ENCODE measurements at places on chromosomes 2 and 18. TPM values are rescaled to one million over a fixed set of nuclear protein-coding genes. Genes with fewer than 3 reads are reported as not detected.
A peak's percentile ranks its signal among the peaks of the same experiment; 100 is the strongest.

FBXO41 gene
- total RNA-seq = 17.4 TPM

CHRND gene
- not detected for total RNA-seq

RESP18 gene
- not detected for total RNA-seq

ANKRD36 gene
- total RNA-seq = 85.2 TPM

CCL20 gene
- total RNA-seq = 3.7 TPM

CDH20 gene
- 0.25 TPM for total RNA-seq

ITGB6 gene
- not detected for total RNA-seq

VWA3B gene
- not detected for total RNA-seq

GRCh38 chr2:20227894-20228505 is 3.1 kb upstream of the SDC1 start:
- no peak for DNase-seq

GRCh38 chr2:6692056-6692455 is 173.7 kb downstream of the CMPK2 start:
- DNase-seq = no peak

DNA sequence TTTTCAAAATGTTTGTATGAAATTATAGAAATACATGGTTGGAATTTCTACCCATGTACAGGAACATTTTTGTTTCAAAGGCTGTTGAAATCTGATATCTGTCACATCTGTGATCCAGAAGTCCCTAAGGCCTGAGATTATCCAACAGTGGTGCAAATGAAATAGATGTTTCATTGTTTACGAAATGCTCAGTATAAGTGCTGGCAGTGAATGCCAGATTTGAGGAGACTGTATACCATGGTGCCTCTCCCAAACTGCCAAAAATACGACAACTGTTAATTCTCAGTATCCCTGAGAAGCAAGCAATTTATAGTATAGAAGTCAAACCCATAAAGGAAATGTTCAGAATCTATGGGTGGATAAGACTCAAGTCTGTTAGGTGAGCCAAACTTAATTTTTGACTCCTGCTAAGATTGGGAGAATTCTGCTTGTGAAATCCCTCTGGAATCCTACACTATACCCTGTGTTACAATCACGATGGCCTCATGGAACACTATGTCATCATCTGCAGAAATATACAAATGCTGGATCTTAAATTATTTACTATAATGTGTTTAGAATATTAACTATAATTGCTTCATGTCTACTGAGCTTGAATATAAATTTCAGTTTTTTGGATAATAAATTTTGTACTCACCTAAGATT is 71.2 kb upstream of the DOCK10 start:
- DNase-seq = no peak

DNA sequence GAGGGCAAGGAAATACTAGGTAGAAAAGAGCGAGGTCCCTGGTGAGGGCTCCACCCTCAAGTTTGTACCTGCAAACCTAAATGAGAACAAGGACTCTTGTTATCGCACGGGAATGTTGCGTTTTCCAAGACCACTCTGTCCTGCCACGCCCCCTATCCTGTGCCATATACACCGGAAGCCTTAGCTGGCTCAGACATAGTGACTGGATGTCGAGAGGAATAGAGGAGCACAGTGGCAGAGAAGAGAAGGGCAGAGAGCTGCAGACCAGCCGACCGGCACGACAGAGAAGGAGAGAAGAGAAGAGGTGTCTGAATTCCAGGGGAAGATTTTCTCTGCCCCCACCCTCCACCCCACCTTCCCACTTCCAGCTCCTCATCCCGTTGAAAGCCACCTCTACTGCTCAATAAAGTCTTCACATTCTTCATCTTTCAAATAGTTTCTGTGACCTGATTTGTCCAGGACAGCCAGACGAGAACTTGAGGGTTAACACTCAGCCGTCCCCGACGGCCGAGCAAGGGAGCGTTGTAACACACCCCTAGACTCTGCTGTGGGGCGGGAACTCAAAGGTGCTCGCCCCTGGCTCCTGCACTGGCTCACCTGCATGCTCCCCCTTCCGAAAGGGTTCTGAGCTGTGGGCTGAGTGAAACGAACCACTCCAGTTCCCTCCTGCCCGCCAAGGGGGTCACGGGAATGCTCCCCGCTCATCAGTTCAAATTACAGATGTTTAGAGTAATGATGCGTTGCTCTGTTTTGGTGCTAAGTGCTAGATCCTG is 24.9 kb upstream of the COL3A1 start:
- DNase-seq = no peak

- no peak for DNase-seq
Measured at GRCh38 chr18:9758624-9759075, 50.5 kb downstream of the RAB31 start.

DNA sequence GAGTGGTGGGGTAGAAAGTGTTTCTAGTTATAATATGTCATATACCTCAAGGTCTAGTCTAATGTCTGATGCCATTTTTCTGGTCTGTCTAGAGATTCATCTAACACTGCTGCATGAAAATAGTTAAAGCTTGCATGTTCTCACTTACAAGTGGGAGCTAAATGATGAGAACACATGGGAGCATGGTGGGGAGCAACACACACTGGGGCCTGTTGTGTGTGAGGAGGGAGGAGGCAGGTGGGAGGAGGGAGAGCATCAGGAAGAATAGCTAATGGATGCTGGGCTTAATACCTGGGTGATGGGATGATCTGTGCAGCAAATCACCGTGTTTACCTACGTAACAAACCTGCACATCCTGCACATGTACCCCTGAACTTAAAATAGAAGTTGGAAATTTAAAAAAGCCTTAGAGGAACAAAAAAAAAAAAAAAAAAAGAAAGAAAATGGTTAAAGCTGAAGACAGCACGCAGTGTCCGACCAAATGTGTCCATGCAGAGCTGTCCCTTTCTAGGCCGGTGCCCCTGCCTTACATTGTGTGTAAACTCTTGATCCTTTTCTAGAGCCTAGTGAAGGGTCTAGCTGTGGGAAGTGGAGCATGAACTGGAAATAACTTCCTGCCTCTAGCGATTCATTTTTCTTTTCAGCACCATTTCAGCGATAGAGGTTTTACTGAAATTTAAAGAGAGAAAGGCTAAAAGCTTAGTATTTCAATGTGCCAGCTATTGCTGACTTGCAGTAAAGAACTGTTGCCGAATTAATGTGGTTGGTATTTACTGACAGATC is 94.0 kb downstream of the FMNL2 start:
- no peak for DNase-seq

GRCh38 chr2:145207884-145208283 is 688.0 kb upstream of the ZEB2 start:
- no peak for DNase-seq

DNA sequence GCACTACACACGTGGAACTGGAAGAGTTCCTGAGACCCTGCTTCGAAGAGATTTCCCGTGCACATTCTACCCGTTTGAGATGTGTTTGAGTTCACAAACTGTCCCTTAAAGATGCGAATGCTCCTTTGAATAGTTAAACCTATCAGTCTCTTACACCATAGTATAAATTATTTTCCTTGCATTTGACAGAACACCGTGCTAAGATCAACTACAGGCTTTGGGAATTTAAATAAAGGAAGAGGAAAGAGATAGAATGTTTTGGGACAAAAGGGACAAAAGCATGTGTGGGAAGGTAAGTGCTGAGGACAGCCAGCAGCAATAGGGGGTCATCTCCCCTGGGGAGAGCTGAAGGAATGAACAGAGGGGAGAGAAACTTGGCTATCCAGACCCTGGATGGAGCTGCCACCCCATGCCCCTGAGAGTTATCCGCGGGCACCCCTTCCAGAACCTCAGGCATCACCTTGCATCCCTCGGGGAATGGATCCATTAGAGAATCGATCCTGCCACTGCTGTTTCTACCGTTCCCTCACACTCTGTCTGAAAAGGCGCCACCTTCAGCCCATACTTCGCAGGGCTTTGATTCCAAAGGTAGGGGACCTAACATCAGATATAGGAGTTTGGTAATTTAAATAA is 888 bp upstream of the ADCY3 start:
- DNase-seq = peak; percentile 28

DNA sequence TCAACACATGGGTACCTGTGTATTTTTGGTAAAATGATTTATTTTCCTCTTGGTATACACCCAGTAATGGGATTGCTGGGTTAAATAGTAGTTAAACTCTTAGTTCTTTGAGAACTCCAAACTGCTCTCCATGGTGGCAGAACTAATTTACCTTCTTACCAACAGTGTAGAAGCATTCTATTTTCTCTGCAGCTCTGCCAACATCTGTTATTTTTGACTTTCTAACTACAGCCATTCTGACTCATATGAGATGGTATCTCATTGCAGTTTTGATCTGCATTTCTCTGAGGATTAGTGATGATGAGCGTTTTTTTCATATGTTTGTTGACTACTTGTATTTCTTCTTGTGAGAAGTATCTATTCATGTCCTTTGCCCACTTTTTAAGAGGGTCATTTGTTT is 180.6 kb downstream of the FSIP2 start:
- DNase-seq = no peak

GRCh38 chr2:133411857-133412256 is 156.4 kb downstream of the NCKAP5 start:
- DNase-seq = no peak

GRCh38 chr2:78416625-78417300 is 608.7 kb upstream of the REG3G start:
- DNase-seq = no peak

DNA sequence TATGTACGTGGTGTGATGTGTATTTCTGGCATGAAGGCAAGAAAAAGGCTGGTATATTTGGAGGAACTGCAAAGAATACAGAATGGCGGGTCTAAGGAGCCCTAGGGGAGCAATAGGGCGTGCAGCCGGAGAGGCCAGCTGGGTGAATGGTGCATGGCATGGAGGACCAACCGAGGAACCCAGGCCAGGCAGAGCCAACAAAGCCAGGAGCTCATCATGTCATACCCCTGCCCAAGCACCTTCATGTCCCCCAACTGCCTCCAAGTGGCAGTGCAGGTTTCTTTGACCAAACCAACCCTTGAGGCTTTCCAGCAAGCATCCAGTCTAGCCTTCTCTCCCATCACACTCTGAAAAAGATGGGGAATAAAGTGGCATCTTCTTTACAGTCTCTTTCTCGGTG is 8.9 kb upstream of the KCNK3 start:
- DNase-seq = no peak

DNA sequence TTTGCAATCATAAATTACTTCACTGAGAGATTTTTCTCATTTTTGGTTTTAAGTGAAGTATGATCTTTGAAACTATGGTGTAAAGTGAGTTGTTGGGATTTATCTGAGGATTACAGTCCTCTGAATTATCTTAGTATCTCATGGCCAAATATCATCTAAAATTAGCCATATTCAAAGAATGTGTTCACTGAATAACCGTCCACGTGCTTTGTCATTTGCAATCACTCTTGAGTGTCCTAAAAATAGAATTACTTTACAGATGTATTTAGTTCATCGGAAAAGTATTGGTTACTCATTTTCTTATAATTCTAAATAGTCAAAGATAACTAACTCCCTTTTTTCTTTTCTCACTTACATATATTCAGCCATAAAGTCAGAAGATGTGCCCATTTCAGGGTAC is 141.2 kb downstream of the RTN4 start:
- DNase-seq = no peak

DNA sequence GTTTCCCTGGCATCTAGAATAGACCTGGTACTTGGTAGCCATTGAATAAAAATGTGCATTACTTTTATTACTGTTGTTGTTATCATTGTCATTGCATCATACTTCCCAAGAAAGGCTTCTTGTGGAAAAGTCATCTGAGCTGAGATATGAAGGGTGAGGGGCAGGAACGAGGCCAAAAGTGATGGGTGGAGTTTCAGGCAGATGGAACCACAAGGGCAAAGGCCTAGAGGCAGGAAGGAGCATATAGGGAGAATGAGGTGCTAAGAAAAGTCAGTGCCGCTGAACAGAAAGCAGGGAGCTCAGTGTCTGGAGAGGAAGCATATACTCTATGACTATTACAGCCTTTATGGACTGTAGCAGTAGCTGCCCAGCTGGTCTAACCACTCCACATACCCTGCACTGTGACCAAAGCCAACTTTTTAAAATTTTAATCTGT is 219.3 kb downstream of the SPP2 start:
- no peak for DNase-seq

- DNase-seq = no peak
Measured at GRCh38 chr2:217248312-217248935, 388.6 kb upstream of the TNP1 start.

DNA sequence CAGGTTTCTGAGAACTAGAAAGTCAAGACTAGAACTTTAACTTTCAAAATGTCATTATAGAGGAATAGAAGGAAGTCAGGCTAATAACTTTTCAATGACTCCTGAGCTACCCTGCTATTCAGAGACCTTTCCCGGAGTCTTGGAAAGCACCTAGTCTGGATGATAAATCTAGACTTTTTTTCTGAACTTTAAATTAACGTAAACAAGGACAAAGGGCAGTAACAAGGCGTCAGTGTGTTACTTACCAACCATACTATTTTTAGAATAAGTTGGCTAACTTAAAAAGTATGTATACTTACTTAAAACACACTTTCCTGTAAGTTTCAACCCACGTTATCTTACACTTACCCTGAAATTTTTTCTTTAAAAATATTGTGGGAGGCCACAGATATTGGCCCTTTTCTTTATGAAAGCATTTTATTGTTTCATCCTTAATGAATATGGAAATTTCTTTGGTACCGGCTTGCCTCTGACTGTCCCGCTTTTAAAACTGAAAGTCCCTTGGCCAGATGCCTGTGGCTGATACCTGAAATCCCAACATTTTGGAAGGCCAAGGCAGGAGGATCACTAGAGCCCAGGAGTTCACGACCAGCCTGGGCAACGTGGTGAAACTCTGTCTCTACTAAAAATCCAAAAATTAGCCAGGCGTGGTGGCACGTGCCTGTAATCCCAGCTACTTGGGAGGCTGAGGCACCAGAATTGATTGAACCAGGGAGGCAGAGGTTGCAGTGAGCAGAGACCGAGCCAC is 9.7 kb downstream of the PMAIP1 start:
- no peak for DNase-seq
